ENCODE measurements at places on chromosomes 3 and 15.
A peak's percentile ranks its signal among the peaks of the same experiment; 100 is the strongest.

DNA sequence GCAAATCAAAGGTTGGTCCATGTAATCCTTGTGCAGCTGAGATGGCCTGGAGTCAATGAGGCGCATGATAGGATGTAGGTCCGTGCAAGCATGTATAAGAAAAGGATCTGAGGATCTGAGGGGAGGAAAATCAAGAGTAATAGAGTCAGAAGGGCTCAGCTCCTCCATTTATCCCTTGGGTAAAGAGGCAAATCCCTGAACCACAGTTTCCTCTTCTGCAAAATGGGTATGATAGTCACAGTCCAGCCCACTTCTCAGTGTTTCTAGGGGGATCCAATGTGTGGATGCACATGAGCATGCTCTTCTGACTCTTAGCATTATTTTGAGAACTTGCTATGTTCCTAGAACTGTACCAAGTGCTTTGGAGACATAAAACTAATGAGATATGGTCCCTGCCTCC is 67.9 kb downstream of the BFSP2 start:
- DNase-seq = no peak

DNA sequence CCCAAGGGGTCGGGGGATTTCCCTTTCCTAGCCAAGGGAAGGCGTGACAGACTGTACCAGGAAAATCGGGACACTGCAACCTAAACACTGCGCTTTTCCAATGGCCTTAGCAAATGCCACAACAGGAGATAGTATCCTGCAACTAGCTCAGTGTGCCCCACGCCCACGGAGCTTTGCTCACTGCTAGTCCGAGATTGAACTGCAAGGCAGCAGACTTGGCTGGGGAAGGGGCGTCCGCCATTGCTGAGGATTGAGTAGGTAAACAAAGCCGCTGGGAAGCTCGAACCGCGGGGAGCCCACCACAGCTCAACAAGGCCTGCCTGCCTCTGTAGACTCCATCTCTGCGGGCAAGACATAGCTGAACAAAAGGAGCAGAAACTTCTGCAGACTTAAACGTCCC is 72.3 kb upstream of the THRB start:
- DNase-seq = peak; percentile 15

- no peak for DNase-seq
Observed at GRCh38 chr3:53856964-53857363, 10.6 kb downstream of the IL17RB start.

DNA sequence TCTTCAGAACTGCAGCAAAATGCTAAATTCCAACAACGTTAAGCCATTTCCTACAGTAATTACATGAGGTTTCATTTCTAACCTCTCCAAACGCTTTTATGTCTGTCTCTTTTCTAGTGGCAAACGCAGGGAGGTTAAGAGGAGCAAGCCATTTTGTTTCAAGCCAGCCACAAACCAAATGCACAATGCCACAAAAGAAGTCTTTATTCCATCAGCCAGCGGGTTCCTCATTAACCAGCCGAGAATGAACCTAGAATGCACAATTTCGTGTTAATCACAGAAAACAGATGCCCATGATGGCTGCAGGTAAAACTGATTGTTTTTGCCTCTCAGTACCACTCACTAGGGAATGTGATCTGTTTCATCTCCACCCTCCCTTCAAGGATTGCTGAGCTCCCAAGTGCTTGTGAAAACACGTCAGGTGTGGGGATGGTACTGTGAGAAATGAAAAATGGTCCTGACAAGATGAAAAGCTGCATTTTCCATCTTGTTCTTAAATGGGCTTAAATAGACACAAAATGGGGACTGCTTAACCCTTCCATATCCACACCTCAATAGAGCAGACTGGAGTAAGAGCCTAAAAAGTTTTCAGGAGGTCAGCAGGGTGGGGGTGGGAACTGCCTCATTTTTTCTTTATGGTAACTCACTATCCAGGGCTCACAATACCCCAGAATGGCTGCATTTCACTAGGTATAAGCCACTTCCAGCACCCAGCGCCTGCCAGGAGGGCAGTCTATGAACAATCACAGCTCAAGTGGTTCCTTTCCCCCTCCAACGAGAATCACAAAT is 277.1 kb downstream of the MAGI1 start:
- no peak for DNase-seq

DNA sequence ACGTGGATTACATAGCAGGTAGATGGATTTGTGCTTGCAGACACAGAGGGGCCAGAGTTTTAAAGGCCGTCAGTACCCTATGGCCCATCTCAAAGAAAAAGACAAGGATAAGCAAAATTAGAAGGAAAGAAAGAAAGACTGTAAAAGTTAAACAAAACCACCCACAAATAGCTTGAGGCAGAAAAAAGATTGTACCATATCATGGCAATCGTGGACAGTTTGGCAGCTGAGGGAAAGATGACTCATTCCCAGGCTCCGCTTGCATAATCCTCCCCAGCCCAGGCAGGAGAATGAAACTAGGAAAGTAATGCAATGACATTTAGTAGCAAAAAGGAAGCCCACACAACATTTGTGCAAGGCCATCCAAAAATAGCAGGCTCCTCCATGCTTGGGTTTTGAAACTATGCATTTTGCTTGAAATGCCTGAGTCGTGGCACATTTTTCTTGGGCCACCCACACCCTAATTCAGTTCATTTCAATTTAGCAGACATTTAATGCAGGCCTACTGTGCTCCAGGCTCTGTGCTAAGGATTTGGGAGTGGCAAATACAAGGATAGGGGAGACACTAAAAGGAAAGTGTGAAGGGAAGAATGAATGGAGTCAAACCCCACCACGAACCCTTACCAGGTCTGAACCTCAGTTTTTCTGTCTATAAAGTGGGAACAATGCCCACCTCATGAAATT is 40.9 kb upstream of the SMAD3 start:
- peak; percentile 91 for DNase-seq

DNA sequence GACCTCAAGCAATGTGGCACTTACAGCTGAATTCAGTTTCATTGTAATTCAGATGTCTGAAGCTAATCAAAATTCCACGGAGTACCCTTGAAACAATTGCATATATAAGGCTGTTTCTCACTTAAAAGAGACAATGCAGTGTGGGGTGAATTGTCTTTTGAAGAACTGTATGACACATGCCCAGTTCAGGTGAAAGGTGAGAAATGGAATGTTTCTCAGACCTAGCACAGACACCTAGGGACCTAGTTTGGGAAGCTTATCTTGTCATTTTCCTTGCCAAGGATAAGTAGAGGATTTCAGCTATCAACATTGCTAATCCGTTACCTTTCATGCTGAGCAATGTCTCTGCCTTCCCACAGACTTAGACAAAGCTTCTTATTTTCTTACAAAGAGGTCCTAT is 36.3 kb downstream of the MBNL1 start:
- no peak for DNase-seq

DNA sequence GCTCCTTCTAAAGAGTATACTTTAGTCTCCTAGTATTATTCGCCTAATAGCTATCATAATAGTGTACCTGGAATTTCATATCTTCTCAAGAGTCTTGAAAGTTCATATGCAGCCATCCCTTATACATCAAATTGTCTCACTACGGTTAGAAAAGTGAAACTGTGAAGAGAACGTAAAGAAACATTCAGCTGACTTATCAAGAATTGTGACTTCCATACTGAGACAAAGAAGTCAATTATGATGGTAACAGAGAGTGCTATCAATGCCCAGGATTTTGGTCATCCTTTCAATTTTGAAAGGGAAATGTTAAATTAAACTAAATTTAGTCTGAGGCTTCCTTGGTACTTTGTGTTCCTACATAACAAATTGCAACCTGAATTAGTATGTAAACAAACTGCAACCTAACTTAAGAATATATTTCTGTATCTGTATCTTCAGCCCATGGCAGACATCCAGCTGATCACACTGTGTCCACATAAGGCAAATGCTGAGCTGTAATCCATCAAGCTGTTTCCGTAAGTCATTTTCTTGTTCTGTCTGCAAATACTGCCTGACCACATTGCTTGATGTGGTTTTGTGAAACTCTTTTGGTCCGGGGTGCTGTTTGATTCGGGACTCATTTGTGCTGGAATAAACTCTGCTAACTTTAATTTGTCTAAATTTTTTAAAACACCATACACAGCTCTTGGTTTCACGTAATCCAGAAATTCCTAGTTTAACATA is 469.6 kb downstream of the SI start:
- no peak for DNase-seq

- DNase-seq = peak; percentile 26
Observed at GRCh38 chr3:23201154-23201838, 1.8 kb upstream of the UBE2E2 start.

GRCh38 chr15:78991476-78991875 is 46.6 kb upstream of the CTSH start:
- peak; percentile 50 for DNase-seq

DNA sequence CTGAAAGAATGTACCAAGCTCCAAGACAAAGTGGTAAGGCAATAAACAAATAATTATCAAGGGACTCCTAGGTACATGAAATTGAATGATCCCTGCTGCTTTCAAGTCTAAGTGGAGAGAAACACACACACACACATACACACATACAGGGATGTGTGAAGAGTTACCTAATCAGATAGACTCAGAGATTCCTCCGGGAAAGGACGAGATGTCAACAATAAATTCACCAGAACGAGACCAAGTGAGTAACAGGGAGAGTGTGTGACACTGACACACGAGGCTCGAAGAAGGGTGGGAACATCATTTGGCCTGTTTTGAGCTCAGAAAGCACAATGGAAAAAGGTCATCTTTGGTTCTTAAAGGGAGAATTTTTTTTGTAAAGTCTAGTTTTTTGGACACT is 13.4 kb downstream of the LRIG1 start:
- no peak for DNase-seq

GRCh38 chr3:139909811-139910210 is 25.2 kb upstream of the CLSTN2 start:
- DNase-seq = no peak

DNA sequence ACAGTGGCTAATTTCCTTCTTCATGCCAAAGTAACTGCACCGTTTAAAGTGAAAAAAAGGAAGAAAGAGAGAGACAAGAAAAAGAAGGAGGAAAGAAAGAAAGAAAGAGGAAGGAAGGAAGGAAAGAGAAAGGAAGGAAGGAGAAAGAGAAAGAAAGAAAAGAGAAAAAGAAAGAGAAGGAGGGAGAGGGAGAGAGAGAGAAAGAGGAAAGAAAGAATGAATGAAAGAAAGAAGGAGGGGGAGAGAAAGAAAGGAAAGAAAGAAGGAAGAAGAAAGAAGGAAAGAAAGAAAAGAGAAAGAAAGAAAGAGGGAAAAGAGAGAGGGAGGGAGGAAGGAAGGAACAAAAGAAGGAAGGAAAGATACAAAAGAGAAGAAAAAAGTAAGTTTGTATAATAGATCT is 100.6 kb downstream of the GTPBP8 start:
- DNase-seq = no peak

GRCh38 chr3:141067206-141067974 is 16.2 kb downstream of the SPSB4 start:
- no peak for DNase-seq

- no peak for DNase-seq
Observed at GRCh38 chr3:25856902-25857518, 67.1 kb downstream of the OXSM start.

DNA sequence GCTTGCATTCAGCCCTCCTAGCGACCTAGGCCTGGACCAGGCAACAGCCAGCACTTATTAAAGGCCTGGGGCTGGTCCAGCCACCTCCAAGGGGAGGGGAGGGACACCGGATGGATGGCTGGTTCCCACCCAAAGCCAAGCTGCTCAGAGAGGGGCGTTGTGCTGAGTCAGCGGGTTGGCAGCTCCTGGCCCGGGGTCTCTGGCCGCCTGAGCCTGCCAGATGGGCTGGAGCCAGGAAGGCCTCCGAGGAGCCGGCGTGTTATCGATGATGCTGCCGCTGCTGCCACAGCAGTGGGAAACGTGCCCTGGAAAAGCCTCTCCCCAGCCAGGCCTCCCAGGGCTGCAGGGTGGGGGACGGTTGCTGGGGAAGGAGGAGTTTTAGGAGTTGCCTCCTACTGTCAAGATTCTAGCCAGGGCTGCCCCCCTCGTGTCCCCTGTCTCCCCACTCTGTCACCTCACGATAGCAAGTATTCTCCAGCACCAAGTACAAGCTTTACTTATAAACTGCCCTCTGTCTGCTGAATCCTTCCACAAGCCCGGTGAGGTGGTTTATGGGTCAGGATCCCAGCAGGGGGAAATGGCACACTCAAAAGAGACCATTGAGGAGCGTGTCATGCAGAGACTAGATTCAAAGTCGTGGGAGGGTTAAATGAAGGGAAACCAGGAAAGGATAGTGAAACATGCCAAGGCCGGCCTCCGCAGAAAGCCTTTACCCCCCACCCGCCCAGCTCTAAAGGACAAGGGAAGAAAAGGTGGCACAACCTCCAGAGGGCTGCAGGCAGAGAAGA is 43.2 kb upstream of the TSEN2 start:
- DNase-seq = peak; percentile 52

GRCh38 chr15:83588441-83588840 is 65.5 kb upstream of the ADAMTSL3 start:
- no peak for DNase-seq

Measured in testis (tissue), 5 donors.